ENCODE measurements at places on chromosomes 2 and 18.

GRCh38 chr18:62925031-62925688 lies 209.8 kb downstream of the PHLPP1 start:
- no peak for DNase-seq

- DNase-seq = no peak
Measured at GRCh38 chr2:66528974-66529724, 94.2 kb downstream of the MEIS1 start.

GRCh38 chr2:228072669-228073068 lies 108.8 kb downstream of the SPHKAP start:
- DNase-seq = no peak

DNA sequence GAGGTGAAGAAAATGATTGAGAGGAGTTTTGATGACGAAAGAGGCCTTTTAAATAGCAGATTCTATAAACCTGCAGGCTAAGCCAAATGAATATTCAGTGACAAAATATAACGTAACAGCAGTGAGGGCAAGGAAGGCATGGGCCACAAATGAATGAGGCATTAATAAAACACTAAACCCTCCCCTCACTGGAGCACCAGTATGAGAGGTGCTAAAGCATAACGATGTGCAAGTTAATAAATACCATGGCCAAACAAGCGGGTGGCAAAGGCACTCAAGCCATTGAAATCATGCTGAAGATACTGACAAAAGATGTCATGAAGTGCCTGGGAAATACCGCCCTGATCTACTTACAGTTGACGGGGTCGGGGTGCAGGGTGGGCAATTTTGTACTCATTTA lies 30.2 kb upstream of the LONRF2 start:
- DNase-seq = no peak

- DNase-seq = no peak
Measured at GRCh38 chr2:19819097-19820065, 82.4 kb downstream of the TTC32 start.

DNA sequence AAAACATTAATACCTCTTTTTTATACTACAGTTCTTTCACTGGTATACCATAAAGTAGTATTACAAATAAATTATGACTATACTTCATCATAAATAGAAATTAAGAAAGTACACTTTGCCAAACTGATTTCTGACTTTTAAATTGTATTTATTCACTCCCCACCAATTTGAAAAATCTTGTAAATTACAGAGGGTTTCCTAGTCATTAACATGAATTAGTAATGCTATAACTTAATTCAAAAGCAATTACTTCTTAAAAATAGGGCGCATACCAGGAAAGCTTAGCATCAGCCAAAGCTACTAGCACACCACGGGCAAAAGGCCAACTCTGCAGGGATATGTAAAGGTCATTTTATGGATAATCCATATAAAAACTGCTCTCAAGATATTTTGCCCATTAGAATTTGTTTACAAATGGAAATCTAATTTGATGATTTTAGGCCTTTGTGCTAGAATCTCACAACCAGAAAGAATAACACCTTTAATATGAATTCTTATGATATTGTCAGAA lies 142.3 kb downstream of the PIGN start:
- DNase-seq = no peak

DNA sequence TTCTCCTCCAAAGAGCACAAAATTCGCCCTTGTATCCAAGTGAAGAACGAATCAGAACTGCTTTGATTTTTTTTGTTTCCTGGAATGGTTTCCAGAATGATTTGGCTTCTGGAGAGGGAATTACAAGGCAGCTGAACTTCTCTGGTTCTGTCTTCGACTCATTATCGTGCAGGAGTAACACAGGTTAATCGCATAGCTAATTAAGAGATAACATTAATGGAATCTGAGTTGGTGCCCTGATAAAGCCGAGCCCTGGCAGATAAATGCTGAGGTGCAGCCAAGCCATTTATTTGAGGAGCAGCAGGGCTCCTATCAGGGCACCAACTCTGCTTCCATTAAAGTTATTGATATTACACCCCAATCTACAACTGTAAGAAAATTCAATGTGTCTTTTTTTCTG lies 433.7 kb downstream of the ZNF521 start:
- no peak for DNase-seq

DNA sequence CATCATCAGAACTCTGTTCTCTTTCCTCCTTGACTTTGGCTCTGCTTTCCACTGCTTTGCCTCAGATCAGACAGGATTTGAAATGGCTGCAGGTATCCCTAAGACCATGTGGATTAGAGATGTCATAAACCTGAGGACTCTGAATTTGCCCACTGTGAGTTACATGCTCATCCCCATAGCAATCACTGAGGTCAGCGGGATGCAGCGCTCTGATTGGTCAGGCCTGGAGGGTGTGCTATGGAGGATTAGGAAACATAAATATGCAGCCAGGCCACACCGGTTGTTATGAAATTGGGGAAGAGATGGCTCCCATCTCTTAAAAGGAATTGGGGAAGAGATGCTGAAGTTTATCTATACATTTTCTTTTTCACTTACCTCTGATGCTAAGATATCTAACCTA lies 73.7 kb upstream of the DNAJC10 start:
- no peak for DNase-seq

DNA sequence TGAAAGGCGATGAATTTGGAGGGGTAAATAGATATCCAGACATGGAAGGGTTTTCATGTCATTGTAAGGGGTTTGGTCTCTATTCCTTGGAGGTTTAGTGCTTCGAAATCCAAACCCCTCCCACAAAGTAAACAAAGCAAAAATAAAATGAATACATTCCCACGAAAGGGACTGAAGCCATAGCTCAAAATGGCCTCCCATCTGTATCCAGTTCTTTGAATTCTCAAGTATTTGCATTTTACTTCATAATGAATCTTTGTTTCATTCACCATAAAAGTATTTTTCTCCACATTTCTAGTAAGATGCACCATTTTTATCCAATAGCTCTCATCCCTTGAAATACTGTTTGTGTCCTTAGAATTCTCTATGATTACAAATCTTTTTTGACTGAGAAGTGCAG lies 103.2 kb upstream of the DTNA start:
- no peak for DNase-seq

DNA sequence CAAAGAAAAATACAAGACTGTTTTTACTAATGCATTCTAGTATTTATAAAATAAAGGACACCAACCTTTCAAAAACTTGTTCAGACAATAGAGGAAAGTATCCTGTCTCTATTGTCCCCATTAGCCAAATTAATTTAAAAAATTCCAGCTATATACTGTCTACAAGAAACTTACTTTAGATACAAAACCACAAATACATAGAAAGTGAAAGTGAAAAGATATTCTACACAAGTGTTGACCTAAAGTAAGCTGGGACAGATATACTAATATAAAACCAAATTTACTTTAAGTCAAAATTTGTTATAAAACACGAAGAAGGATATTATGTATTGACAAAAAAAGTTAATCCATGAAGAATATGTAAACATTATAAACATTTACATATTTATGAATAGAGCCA lies 893.3 kb upstream of the TMEFF2 start:
- no peak for DNase-seq

- DNase-seq = no peak
Measured at GRCh38 chr2:83516503-83516902, 942.6 kb downstream of the SUCLG1 start.

DNA sequence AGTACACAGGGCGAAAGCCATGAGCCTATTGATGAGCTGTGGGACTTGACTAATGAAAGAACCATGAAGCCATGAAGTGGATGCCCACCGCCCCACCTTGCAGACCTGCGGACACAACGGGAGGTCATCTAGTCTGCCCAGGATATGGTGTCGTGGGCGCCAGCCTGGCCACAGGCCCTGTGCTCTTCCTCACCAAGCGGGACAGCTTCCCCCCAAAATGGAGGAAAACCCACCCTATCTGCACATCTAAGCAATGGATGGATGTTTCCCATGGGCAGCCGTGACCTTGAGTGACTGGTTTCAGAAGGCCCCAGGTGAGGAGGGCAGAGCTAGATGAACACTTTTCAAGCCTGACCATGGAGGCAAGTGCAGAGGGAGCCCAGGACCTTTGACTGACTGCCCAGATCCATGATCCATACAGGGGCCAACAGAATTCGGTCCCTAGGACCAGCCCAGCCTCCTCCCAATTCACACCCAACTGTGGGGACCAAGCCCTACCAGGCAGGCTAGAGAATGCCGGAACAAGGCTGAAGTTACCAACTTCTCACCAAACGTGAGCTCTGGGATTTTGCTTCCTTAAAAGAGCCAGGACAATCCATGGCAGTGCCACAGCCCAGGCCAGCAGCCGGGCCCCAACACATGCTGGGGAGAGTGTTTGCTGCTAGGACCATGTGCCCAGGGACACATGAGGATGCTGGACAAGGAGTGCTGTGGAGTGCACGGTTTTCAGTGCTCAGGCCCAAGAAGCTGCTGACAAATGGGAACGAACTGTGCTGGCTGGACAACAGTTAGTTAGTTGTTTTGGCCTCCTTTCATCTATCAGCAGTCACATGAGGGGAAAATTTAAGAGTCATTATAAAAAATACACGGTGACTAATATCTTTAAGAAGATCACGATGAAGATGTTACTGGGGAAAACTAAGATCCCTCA lies 249.4 kb downstream of the HDAC4 start:
- no peak for DNase-seq

- no peak for DNase-seq
Measured at GRCh38 chr2:3672861-3673678, 15.1 kb downstream of the ALLC start.
